ENCODE measurements at places on chromosomes 2 and 18. TPM values are rescaled to one million over a fixed set of nuclear protein-coding genes. Genes with fewer than 3 reads are reported as not detected.

AMER3 gene
- not detected for polyA plus RNA-seq

HAAO gene
- polyA plus RNA-seq: 6.9 TPM

VWC2L gene
- polyA plus RNA-seq: not detected

IL36G gene
- 6.2 TPM for polyA plus RNA-seq

REG1B gene
- 1.8 TPM for polyA plus RNA-seq

SLC38A11 gene
- polyA plus RNA-seq: 0.21 TPM

RGPD3 gene
- 0.12 TPM for polyA plus RNA-seq

IL1A gene
- 17.4 TPM for polyA plus RNA-seq

GAREM2 gene
- 0.64 TPM for polyA plus RNA-seq

AGXT gene
- polyA plus RNA-seq: not detected

ADGRF3 gene
- 0.11 TPM for polyA plus RNA-seq

SRD5A2 gene
- polyA plus RNA-seq: not detected

THSD7B gene
- polyA plus RNA-seq: 0.32 TPM

PTPRN gene
- 0.14 TPM for polyA plus RNA-seq

TGFBRAP1 gene
- polyA plus RNA-seq: 2.3 TPM
